Activated T-helper 1 cell treated with anti-CD3 and anti-CD28 coated beads, Interleukin-12 subunit alpha, Interleukin-12 subunit beta, Interleukin-2, Interleukin-4 antibody, amounts not matched to agents 30 ng/mL and 10 ng/mL and 1 ng/mL, durations not matched to agents 14 hours and 24 hours and 36 hours (primary cell): ENCODE measurements at places on chromosomes 2 and 18.

DNA sequence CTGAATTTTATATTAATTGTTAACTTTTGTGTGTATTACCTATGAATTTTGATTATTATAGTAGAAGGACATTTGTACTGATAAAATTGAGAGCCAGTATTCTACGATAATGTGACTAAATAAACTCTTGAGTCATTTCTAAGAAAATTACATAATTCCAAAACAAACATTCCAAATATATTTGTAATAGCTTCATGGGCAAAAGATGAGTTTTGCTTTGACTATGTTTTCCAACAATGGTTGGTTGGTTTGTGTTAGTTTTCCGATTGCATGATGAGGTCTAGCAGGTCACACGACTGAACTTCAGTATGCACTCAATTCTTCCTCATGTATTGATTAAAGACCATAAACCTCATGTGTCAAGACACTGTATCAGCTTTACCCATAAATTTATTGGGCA, 71.7 kb upstream of the WDR75 start:
- no peaks in the 10 kb centered on the region for H3K4me1 ChIP-seq
- no peaks in the 10 kb centered on the region for H3K36me3 ChIP-seq
- no peak overlapping the region for H3K4me3 ChIP-seq
- H3K27ac ChIP-seq, result no peak overlapping the region

DNA sequence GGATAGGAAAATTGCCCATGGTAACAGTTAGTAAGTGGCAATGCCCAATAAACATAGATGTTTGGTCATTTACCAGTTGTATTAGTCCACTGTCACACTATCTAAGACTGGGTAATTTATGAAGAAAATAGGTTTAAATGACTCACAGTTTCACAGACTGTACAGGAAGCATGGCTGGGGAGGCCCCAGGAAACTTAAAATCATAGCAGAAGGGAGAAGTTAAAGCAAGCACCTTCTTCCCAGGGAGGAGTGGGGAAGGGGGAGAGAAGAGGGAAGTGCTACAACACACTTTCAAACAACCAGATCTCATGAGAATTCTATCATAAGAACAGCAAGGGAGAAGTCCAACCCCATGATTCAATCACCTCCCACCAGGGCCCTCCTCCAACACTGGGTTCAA, 23.4 kb downstream of the NR4A2 start:
- no peaks in the 10 kb centered on the region for H3K36me3 ChIP-seq
- peaks cover 21% of the 10 kb centered on the region for H3K27me3 ChIP-seq
- H3K4me1 ChIP-seq, result peaks cover 8% of the 10 kb centered on the region
- DNase-seq, result no peak
- H3K27ac ChIP-seq, result no peak overlapping the region
- no peak overlapping the region for H3K4me3 ChIP-seq

- H3K27me3 ChIP-seq, result no peaks in the 10 kb centered on the region
- no peak overlapping the region for H3K4me3 ChIP-seq
- DNase-seq, result no peak
- no peaks in the 10 kb centered on the region for H3K4me1 ChIP-seq
Observed at GRCh38 chr18:77560341-77560992, 310.8 kb downstream of the GALR1 start.

- H3K4me3 ChIP-seq, result no peak overlapping the region
- no peak overlapping the region for H3K27ac ChIP-seq
- DNase-seq, result no peak
- peaks cover 6% of the 10 kb centered on the region for H3K4me1 ChIP-seq
Observed at GRCh38 chr2:217800433-217801114, 202.2 kb downstream of the TNS1 start.

DNA sequence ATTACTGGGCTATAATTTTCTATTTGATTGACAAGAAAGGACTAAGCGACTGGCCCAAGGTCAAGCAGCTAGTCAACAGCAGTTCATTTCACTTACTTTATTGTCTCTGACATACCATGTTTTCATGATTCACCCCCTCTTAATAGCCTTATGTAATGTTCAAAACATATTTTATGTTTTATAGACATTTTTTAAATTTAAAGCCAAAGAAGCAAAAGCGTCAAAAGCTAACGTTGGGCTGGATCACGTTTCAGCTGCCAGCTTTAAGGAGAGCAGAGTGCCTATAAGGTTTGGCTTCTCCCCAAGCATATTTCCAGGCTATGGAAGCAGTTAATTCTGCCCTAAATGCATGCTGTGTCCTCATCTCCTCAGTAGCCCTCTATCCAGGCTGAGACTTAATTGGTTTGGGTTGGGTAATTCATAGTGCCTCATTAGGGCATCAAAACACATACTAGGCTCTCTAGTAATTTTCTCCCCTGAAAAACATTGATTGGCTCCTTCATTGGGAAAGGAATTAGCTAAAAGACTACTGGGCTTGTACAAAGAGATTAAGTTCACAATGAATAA, 94.8 kb upstream of the CREB1 start:
- H3K27ac ChIP-seq, result no peak overlapping the region
- H3K4me3 ChIP-seq, result no peak overlapping the region
- DNase-seq, result no peak
- H3K27me3 ChIP-seq, result no peaks in the 10 kb centered on the region
- no peaks in the 10 kb centered on the region for H3K36me3 ChIP-seq
- H3K4me1 ChIP-seq, result no peaks in the 10 kb centered on the region

- H3K27ac ChIP-seq, result no peak overlapping the region
- DNase-seq, result no peak
- peaks cover 3% of the 10 kb centered on the region for H3K27me3 ChIP-seq
- no peak overlapping the region for H3K4me3 ChIP-seq
- H3K4me1 ChIP-seq, result no peaks in the 10 kb centered on the region
Observed at GRCh38 chr18:61398961-61399705, 65.9 kb downstream of the CDH20 start.

- no peak overlapping the region for H3K27ac ChIP-seq
- H3K4me1 ChIP-seq, result no peaks in the 10 kb centered on the region
- peaks cover 6% of the 10 kb centered on the region for H3K27me3 ChIP-seq
- H3K4me3 ChIP-seq, result no peak overlapping the region
Observed at GRCh38 chr18:22828171-22828570, 105.0 kb upstream of the RBBP8 start.

DNA sequence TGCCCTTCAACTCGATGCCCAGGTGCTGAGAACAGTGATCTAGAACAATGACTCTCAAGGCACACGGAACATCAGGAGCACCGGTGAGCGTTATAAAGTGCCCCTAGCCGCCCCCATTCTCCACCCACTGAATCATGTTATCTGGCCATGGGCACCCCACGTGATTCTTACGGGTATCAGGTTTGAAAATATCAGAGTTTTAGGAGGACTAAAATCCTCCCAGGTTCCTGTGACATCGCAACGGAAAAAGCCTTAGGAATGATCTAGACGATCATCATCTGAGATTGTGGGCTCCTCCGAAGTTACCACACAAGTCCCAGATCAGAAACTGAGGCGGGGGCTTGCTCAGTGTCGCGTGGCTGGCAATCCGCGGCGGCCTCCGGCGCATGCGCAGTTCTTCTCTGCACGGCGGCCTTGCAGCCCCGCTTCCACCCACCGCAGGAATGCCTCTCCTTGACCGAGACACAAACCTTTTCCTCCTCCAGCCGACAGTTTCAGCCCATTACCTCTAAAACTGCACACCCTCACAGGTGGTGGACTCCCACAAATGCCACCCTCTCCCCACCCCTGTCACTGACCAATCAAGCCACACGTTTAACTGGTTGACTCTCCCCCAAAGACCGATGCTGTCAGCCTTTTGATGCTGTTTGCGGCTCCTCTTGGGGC, 5.8 kb upstream of the MRPL33 start:
- peak; percentile 31 for DNase-seq
- peaks cover 12% of the 10 kb centered on the region for H3K4me1 ChIP-seq
- no peak overlapping the region for H3K4me3 ChIP-seq
- no peak overlapping the region for H3K27ac ChIP-seq

GRCh38 chr2:176818076-176818475, 394.5 kb upstream of the HNRNPA3 start:
- no peaks in the 10 kb centered on the region for H3K36me3 ChIP-seq
- peaks cover 2% of the 10 kb centered on the region for H3K27me3 ChIP-seq
- peaks cover 5% of the 10 kb centered on the region for H3K4me1 ChIP-seq
- no peak for DNase-seq
- no peak overlapping the region for H3K27ac ChIP-seq

DNA sequence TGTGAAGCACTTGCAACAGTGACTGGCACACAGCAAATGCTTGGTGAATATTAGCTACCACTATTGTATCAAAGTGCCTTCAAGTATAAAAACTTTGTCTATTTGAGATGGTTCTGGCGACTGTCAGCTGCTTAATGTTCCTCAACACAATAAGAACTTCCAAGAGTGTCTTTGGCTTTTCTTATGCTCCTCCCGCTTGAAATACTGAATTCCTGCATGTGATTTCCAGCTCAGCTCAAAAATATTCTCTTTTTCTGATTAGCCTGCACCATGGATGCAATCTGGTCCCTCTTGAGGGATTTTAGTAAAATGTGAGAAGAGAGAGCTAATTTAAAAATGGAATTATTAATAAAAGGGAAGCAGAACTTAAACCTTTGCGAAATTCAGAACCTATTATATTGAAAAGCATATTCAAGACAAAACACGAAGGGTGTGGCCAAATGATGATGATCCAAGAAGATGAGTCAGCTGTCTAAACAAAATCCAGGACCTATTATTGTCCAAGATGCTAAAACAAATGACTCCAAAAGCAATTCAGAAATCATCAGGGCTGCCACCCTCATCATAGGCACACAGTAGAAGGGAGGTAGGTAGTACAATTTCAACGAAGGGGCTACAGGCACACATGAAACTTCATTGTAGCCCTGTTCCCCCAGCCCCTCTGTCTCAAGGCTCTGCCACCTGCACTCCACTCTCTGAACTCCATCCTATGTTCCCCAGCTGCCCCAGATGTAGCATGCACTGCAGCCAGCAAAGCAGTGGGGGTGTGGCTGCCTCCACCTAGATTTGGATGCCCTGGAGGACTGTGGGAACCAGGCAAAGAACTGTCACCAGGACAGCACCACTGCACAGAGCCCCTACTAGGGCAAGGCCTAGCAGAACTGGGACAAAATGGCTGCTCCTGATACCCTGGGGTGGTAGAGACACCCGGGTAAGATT, 190.1 kb downstream of the ZNF385B start:
- no peak for DNase-seq
- no peaks in the 10 kb centered on the region for H3K27me3 ChIP-seq
- H3K27ac ChIP-seq, result no peak overlapping the region
- no peaks in the 10 kb centered on the region for H3K4me1 ChIP-seq
- no peaks in the 10 kb centered on the region for H3K36me3 ChIP-seq

- H3K27ac ChIP-seq, result no peak overlapping the region
- peaks cover 2% of the 10 kb centered on the region for H3K27me3 ChIP-seq
- no peaks in the 10 kb centered on the region for H3K36me3 ChIP-seq
- no peak for DNase-seq
- H3K4me1 ChIP-seq, result no peaks in the 10 kb centered on the region
Observed at GRCh38 chr2:219022616-219023015, 18.7 kb downstream of the CFAP65 start.

DNA sequence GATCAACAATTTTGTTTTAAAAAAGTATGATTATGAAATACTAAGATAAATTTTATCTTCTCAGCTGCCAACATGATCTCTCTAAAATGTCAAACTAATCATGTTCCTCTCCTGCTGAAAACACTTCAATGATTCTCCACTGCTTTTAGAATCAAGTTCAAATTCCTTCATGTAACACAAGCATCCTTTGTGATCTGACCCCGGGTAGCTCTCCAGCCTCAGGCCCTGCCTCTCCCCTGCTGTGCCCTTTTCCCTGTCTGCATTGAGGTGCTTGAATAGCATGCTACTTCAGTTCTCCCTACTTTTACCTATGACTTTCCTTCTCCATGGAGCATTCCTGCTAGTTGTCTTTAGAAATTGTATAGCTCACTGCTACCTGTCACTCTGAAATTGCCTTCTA, 274.8 kb downstream of the PDE11A start:
- no peaks in the 10 kb centered on the region for H3K4me1 ChIP-seq
- H3K4me3 ChIP-seq, result no peak overlapping the region
- H3K27me3 ChIP-seq, result peaks cover 12% of the 10 kb centered on the region
- no peak overlapping the region for H3K27ac ChIP-seq
- no peaks in the 10 kb centered on the region for H3K36me3 ChIP-seq
- DNase-seq, result no peak

DNA sequence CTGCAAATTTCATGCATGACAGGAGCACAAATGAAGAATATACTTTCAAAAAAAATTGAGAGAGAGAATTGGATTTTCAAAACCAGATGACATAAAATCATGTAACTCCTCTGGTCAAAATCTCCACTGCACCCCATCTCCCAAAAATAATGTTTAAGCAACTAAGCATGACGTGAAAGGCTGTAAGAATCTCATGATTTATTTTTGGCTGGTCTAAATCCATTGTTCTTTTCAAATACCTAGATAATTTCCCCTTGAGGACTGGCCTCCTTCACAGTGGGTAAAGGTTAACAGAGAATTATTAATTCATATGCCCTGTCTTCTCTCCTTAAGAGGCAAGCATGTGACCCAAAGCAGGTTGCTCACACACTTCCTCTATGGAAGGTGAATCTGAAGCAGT, 101.5 kb upstream of the CCDC195 start:
- no peak overlapping the region for H3K27ac ChIP-seq
- H3K4me3 ChIP-seq, result no peak overlapping the region
- peaks cover 61% of the 10 kb centered on the region for H3K36me3 ChIP-seq
- DNase-seq, result no peak

DNA sequence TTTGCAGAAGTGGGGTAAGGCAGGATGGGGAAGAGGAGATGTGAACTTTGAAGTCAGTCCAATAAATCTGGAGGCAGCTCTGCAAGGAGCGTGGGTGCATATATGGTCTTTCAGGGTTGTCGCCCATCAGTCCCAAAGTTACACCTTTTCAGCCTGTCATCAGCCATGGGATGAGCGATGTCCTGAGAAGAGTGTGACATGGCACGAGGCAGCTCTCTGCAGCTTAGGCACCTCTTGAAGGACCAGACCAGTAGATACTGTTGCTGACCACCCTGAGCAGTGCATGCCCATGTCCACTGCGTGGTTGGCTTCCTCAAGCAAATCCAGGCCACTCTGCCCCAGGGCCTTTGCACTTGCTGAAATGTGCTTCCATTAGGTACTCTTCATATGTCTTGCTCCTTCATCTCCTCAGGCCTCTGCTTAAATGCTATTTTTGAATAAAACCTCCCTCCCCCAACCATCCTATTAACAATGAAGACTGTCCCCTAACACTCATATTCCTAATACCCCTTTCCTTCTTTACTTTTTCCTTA, 171.7 kb downstream of the ACTR3 start:
- no peaks in the 10 kb centered on the region for H3K4me1 ChIP-seq
- H3K27ac ChIP-seq, result no peak overlapping the region
- DNase-seq, result no peak
- no peak overlapping the region for H3K4me3 ChIP-seq
- H3K27me3 ChIP-seq, result peaks cover 2% of the 10 kb centered on the region

- no peaks in the 10 kb centered on the region for H3K36me3 ChIP-seq
- no peak overlapping the region for H3K27ac ChIP-seq
- H3K4me1 ChIP-seq, result no peaks in the 10 kb centered on the region
- H3K27me3 ChIP-seq, result no peaks in the 10 kb centered on the region
- no peak for DNase-seq
Observed at GRCh38 chr2:146251328-146251727, 1593.5 kb upstream of the ACVR2A start.
